Activated CD8-positive, alpha-beta memory T cell treated with anti-CD3 and anti-CD28 coated beads for 1 hour (primary cell): ENCODE measurements at places on chromosomes 1 and 21.

DNA sequence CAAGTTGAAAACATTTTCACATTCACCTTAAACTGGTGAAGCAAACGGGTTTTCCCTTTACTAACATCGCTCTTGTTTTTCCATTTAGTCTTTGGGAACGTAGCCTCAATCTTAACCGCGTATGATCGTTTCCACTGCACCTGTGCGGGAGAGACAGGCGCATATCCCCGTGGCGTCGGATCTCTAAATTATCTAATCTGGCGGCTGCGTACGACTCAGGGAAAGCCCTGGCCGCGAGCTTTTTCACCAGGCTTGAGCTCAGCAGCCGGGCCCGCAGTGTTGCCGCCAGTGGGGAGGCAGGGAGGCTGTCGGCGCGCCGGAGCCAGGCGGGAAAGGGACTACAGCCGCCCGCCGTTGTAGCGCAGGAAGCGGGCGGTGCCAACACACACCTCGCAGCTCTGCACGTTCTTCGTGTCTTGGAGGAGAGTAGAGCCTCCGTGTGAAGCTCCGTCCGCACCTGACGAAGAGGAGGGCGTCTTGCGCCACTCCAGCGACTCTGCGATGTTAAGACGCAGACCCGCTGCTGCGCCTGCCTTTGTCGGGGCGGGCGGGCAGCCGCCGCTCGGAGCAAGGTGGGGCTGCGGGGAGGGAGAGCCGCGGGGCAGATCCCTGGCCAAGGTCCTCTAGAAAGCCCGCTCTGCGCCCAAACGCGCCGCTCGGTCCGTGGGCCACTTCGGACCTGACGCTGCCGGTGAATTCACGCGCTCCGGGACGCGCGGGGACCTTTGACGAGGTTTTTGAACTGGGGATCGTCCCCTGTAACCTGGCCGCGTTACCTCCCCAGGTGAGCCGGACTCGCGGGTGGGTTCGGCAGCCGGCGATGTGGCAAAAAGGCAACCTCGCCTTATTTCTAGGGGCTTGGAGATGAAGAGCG, 18.5 kb upstream of the TBX15 start:
- no peak for DNase-seq

GRCh38 chr1:108067884-108068540, 103.0 kb upstream of the VAV3 start:
- DNase-seq = no peak

- DNase-seq = no peak
Measured at GRCh38 chr1:149883598-149884247, 15.6 kb upstream of the BOLA1 start.

DNA sequence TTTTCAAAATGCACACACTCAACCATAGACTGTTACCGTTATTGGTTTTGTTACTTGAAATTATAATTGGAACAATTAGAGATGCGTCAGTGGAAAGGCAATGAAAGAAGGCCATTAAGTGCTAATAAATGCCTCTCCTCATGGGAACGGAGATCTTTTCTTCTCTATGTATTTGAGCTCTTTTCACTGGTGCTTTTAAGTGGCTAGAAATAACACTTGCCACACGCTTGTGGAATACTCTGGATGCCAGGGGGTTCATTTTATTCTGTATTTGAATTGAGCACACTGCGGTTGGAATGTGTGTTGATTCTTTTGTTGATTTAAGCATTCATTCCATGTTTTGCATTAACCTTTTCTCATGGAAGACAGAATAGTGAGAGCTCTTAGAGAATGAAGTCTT, 68.4 kb downstream of the DNM3 start:
- DNase-seq = no peak

DNA sequence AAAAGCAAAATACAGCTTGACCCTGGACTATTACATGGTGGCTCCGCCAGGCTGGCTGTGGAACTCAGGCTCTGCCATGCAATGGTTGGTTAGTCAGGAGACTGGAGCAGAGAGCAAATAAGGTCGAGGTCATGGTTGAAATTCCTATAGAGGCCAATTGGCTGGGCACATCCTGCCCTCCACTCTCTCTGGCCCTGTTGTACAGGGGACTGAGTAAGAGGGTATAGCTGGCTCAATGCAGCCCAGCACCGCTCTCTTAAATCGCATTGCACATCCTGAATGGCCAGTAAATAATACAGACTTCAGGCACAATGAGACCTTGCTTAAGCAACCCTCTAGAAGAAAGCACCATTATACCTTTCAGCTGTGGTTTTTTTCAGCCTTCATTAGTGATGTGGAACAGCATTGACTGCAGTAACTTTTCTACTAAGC, 59.3 kb upstream of the PPP2R5A start:
- DNase-seq = no peak

GRCh38 chr1:204079608-204079999, 6.7 kb downstream of the SOX13 start:
- no peak for DNase-seq

DNA sequence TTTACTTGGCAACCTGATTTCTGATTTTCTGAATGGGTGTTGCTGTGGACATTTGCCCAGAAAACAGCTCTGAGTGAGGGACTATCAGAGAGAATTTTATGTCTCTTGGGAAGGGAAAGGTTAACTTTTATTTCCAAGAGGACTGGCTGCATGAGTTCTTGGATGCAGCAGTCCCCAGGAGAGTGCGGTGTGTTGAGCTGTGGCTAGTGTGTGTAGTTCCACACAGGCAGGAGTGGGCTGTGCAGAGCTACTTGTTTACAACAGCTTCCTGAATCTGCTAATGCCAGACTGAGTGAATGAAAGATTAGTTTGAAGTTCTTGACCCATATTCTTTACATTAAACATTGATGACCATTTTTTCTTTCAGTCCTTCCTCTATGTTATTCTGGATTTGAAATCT, 41.0 kb upstream of the APOBEC4 start:
- DNase-seq = no peak

GRCh38 chr1:224433041-224433691, 1.4 kb downstream of the WDR26 start:
- DNase-seq = no peak
